Stimulated activated CD4-positive, alpha-beta T cell treated with anti-CD3 and anti-CD28 coated beads, Interleukin-4, amount 100 ng/mL, for 24 hours (primary cell): ENCODE measurements at places on chromosomes 1 and 21.

GRCh38 chr1:161131523-161132409, 701 bp downstream of the DEDD start:
- DNase-seq: no peak

DNA sequence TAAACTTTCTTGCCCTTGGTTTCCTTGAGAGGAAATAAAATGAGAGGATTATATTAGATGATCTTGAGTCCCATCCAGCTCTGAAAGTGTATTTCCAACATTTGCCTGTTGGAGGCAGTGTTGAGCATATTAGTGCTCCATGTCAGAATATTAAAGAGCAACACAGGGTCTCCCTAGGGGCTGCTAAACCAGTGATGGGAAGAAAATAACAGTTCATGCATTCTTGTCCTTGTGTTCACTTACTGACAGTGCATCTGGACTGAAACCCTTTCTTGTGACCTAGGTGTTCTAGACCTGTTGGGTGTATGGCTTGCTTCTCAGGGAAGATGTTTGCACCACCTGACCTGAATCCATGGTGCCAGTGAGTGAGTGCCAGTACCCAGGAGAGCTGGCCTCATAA, 124.7 kb upstream of the KIAA0040 start:
- DNase-seq: peak; percentile 33

DNA sequence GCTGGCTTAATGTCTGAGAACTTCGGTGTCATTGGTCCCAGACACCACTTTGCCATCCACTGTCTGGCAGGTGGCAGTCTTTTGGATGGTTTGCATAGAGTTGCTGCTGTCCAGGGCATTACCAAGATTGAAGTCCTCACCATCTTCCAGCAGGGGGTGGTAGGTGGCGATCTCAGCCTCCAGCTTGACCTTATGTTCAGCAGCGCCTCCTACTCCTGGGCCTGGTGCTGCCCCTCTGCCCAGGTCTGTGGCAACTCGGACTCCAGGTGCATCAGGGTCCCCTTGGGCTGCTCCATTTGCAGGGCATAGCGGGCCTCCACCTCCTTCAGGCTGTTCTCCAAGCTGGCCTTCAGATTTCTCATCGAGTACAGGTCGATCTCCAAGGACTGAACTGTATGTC, 573.3 kb upstream of the NCAM2 start:
- DNase-seq: no peak

GRCh38 chr1:16013220-16013907, 4.5 kb downstream of the HSPB7 start:
- peak; percentile 54 for DNase-seq

- DNase-seq: no peak
These were observed 458.9 kb upstream of the RGS18 start for GRCh38 chr1:191699343-191699742.

DNA sequence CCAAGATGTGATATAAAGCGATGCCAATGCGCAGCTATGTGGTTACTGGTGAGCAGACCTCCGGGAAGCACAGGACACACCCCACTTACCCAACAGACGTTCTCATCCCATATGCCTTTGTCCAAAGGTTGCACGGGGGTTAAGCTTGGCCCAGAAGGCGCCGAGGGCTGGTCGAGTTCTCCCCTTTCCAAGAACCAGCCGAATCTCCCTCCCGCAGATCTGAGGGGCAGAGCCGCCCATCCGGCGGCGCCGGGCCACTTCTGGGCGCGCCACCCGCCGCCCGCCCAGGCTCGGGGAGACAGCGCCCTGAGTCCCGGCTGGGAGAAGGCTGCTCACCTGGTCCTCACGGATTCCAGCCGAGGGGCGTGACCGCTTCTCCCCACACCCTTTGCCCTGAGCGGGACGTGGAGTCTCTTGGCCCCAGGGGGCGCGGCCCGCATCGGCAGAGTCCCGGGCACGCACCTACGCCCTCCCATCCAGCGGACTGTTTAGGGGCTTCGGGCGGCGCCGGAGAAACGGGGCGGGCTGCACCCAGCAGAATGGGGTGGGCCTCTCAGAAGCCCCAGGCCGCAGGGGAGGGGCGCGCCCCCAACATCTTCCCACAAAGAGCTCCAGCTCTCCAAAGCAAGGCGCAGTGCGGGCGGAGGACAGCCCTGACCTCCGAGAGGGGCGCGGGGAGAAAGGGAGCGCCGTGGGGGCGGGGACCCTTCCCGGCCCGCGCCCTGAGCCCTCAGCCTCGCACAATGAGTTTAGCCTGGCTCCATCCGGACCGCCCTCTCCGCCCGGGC, 615 bp downstream of the GPR161 start:
- no peak for DNase-seq

GRCh38 chr1:33365560-33365997, 44.7 kb upstream of the A3GALT2 start:
- no peak for DNase-seq

DNA sequence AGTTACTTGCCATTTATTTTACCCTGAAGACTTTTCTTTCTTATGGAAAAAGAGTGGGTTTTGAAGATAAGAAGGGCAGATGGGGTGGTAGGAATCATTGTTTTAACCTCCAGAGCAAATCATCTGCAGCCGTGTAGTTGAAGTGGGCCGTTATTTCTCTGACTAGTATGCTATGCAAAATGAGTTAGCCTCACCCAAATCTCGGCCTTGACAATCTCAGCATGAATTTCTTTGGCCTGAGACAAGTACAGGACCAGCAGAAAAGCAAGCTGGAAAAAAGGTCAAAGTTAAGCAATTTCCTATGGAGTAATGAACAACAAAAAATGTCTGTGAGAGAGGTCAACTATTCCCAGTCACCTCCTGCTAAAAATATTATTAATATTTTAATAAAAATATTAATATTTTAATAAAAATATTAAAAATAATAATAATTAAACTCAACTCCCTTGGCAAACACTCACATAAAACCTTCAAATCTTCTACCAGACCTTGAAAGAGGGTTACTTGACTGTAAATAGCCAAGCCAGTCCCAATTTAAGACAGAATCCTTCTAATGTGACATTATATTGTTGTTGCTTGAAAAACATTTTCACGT, 6.8 kb upstream of the TEKT2 start:
- no peak for DNase-seq

DNA sequence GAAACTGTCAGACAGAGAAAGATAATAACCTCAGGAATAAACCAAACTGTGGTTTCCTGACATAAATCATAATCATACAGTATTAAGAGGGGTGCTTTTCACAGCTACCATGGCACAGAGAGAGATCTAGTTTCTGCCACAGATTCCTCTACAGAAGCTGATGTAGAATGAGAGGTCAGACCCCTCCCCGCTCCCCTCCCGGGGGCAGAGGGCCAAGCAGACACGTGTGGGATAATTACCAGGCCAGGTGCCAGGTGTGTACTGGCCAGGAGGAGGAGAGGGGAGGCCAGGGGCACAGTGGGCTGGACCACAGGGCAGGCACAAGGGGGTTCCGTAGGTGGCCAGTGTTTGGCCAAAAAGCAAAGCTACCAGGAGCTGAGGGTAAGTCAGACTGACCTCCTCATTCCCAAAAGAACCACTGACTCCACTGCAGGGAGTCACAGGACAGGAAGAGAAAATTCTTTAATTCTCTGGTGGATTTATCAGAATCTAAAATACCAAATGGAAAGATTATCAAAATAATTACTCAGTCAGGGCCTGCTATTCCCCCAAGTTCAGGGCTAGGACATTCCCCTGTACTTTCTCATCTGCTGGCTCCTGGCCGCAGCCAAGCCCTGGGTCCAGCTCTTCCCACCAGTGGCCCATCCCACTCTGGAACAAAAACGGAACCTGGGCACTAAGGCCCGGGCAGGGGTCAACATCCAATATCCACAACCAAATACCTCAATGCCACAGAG, 30.0 kb downstream of the C2CD2 start:
- DNase-seq: no peak

GRCh38 chr1:181846681-181847080, 214.8 kb downstream of the ZNF648 start:
- no peak for DNase-seq

DNA sequence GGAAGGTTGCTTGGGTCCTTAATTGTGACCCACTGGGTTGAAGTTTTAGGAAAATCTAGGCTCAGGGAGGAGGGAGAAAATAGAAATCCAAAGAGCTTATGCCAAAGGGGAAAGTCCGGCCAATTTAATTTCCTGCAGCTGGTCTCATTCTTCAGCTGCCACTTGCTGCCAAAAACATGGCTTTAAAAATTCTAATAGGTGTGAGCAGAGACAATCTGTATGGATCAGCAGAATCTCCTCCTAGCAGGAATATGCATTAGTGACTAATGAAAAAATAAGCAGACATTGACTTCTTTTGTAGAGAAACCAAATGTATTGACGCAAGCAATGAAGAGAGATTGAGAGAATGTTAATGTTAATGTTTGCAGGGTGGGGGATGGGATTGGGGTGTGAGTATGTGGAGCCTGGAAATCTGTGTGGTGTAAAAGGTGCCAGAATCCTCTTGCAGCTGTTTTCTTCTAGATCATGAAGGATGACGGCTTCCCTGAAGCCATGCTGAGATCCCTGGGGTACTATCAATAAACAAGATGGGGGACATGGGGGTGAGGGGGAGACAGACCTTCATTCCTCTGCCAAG, 35.3 kb downstream of the VWA5B1 start:
- no peak for DNase-seq

DNA sequence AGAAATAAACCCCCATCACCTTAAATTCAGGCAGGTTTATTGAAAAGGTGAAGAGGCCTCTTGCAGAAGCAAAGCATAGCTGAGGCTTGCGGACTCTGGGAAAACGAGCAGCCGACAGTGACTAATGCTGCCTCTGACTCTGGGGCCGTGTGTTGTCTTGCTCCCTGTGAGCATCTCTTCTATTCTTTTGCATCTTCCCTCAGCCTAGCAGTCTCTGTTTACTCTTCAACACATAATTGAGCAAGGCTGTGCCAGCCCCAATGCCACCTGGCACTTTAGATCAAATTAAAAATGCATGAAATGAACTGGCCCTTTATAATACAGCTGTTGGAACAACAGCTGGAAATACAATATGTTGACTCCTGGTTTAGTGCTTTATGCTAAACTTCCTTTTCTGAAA, 18.4 kb upstream of the REG4 start:
- no peak for DNase-seq

GRCh38 chr1:29179641-29180184, 2.0 kb downstream of the SRSF4 start:
- DNase-seq: no peak

DNA sequence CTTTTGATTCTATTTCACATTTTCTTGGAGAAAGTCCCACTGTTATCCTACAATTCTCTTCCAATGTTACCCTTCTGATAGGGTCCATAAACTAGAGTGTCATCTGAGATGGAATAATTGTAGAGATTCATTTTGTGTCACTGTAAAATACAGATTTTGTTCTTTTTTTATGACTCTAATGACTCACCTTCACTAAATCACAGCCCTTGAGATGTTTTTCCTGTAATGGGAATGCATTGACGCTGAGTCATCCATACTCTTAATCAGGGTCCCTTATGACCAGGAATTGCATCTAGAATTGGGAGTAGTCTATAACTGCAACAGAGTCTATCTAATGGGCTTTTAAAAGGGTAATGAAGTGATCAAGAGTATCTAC, 315.5 kb downstream of the TGFB2 start:
- no peak for DNase-seq

GRCh38 chr1:191240925-191241324, 763.3 kb upstream of the BRINP3 start:
- no peak for DNase-seq

GRCh38 chr1:223556414-223557129, 108.9 kb downstream of the CAPN8 start:
- DNase-seq: peak; percentile 18

DNA sequence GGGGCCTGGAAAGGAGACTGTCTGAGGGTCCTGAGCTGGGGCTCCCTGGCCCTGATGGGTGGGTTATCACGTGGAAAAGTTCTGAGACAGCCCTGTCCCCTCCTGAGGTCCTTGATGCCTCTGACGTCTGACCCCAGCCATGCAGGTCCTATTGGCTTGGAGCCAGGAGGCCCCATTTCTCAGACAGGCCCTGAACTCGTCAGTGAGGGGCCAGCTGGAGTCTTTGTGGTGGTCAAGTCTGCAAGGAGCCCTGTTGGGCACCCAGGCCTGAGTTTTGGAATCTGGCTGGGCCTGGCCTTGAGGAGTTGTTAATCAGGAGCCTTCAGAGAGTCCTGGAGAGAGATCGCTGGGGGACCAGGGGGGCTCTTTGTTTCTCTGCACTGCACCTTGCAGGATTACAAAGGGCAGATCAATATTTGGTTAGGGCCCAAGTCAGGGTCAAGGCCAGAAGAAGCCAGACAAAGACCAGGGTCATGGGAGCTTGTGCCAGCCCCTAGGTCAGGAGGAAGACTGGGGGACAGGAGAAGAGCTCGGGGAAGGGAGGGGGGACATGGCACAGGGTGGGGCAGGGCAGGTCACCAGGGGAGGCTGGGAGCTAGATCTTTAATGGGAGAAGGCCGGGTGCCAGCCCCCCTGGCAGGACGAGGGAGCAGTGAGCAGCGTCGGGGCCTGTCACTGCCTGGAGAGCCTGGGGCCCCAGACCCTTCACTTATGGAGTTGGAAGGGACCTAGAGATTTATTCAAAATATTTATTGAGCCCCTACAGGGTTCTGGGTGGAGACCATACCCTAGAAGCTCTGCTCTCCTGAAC, 83.2 kb downstream of the PTPRU start:
- DNase-seq: no peak

DNA sequence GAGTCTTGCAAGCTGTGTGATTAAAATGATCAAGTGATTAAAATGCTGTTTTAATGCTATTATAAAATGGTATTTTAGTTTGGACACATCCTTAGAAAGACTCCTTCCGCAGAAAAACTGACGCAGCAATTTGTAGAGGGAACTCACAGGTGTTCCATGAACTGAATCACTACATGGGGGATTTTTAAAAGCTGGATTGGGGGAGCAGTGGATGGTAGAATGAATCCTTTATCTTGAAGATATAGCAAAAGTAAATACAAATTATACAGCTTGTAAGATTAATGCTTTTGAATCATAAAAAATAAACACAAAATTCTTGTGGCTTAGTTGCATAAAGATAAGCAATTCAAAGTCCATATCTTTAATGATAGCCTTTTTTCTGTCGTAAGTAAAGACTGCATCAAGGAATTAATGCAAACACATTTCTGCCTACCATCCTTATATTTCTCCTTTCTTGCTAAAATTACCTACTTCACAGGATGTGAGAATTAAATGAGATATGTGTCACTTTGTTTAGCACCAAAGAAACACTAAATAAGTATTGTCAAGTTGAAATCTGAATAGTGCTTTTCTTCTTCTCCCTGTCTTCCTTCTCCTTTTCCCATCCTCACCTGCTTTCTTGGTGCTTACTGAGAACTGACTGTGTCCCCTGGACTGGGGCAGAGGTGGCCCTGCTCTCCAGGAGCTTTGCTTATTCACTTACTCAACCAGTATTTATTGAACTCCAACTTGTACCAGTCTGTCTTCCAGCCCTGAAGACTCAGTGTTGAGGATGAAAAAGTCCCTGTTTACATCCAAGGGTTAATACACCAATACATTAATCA, 61.5 kb upstream of the F3 start:
- no peak for DNase-seq

GRCh38 chr1:92870591-92870990, 38.8 kb downstream of the RPL5 start:
- DNase-seq: no peak

DNA sequence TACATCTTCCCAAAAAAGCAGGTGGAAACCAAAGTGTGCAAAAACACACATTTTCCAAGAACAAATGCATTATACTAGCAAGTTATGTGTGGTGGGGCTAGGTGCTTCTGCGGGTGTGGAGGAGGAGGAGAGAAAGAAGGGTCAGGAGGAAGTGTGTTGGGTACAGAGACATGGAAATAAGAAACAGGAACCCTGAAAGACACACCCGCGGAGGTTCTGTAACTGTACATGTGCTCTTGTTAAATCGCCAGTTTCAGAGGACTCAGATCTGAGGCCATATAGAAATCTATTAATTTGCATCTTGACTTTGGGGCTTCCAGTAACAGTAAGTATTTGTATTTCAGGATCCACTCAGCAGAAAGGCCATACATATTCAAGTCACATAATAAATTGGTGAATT, 30.9 kb downstream of the ERG start:
- no peak for DNase-seq
